Thyroid gland (tissue), 4 donors: ENCODE measurements at places on chromosomes 12 and 14.

- no peak overlapping the region for H3K27ac ChIP-seq
- H3K27me3 ChIP-seq: no peaks in the 10 kb centered on the region
- H3K4me1 ChIP-seq: no peaks in the 10 kb centered on the region
- H3K4me3 ChIP-seq: no peak overlapping the region
- DNase-seq: no peak
These were observed 2.7 kb downstream of the FAIM2 start for GRCh38 chr12:49901026-49901425.

GRCh38 chr12:92503029-92503931 is 199.5 kb upstream of the PLEKHG7 start:
- H3K4me3 ChIP-seq: no peak overlapping the region
- peak; percentile 4 for DNase-seq
- H3K27ac ChIP-seq: peak overlapping the region; percentile 70
- no peaks in the 10 kb centered on the region for H3K36me3 ChIP-seq
- H3K4me1 ChIP-seq: peaks cover 44% of the 10 kb centered on the region
- no peaks in the 10 kb centered on the region for H3K27me3 ChIP-seq

DNA sequence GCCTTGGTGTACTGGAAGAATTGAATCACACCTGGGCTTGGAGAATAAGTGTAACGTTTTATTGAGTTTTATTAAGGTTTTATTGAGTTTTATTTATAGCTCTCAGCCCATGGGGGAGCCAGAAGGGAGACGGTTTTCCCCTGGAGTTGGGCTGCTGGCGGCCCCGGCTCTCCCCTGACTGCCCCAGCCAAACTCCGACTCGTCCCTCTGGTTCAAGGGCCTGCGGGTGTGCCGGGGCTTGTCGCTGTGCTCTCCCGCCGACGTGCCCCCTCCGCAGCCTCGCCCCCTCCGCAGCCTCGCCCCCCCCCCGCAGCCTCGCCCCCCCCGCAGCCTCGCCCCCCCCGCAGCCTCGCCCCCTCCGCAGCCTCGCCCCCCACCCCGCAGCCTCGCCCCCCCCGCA is 326.1 kb upstream of the RTL1 start:
- H3K27me3 ChIP-seq: no peaks in the 10 kb centered on the region
- no peak overlapping the region for H3K27ac ChIP-seq
- no peaks in the 10 kb centered on the region for H3K36me3 ChIP-seq
- H3K4me3 ChIP-seq: no peak overlapping the region
- H3K4me1 ChIP-seq: no peaks in the 10 kb centered on the region
- no peak for DNase-seq

- H3K4me3 ChIP-seq: no peak overlapping the region
- H3K36me3 ChIP-seq: no peaks in the 10 kb centered on the region
- peak; percentile 8 for DNase-seq
- peaks cover 9% of the 10 kb centered on the region for H3K4me1 ChIP-seq
- H3K27ac ChIP-seq: peak overlapping the region; percentile 94
- H3K27me3 ChIP-seq: no peaks in the 10 kb centered on the region
These were observed 30.9 kb upstream of the TUBA1C start for GRCh38 chr12:49233842-49234526.

DNA sequence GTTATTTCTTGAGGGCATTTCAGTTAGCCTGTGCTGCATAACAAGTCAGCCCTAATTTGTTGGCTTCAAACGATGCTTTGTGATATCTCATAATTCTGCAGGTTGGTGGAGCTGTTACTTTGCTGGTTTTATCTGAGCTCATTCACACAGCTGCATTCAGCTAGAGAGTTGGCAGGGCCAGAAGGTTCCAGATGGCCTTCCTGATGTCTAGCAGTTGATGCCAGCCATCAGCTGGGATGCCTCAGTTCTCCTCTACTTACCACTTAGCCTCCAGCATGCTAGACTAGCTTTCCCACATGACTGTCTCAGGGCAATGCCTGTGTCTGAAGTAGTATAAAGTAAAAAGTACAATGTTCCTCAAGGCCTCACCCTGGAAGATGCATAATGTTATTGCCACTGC is 130.6 kb downstream of the SLC35F4 start:
- H3K27me3 ChIP-seq: no peaks in the 10 kb centered on the region
- no peaks in the 10 kb centered on the region for H3K4me1 ChIP-seq
- DNase-seq: no peak
- no peak overlapping the region for H3K4me3 ChIP-seq
- no peaks in the 10 kb centered on the region for H3K36me3 ChIP-seq

DNA sequence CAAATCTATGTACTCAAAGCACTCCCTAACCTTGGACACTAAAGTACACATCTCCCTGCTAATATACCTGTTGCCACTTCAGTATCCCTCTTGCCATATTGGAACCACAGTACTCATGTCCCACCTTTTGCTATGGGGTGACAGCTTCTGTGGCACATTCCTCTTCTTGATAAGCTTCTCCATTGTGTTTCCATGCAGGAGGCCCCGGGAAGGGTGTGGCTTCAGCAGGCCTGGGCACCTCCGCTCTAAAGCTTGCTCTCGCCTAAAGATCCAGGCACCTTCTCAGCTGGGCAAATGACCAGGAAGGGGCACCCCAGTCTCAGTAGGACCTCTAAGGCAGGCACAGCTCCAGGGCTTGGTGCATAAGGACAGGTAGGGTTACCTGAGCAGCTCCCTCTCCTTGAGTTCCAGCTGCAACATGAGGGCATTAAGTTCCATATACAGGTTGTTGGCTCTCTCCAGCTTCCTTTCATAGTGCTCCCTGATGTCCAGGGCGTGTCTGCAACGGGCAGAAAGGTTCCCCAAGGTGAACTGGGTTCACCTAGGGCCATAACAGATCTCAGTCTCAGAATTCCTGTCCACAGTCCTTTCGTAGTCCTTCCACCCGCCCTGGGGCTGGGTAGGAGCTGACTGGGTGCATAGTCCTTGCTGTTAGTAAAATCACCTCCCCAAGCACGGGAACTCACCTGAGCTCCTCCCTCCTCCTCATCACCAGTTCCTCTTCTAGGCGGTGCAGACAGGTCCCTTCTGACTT is 15.9 kb downstream of the MAP3K12 start:
- H3K27ac ChIP-seq: no peak overlapping the region
- H3K4me3 ChIP-seq: no peak overlapping the region
- DNase-seq: no peak
- H3K27me3 ChIP-seq: no peaks in the 10 kb centered on the region

DNA sequence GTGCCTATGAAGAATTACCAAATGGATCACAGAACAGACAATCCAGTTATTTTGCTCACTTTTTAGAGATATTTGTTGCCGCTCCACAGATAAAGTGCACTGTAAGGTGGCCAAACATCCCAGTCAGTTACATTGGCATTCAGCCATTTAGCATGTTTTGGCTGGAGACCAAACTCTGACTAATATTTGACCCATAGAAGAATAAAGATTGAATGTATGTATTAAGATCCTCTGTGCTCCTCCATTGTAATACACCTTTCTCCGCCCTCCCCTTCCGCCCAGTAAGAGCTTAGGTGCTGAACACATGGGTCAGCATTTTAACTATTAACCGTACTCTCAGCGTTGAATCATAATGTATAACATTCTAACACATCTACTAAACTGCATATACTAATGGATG is 163.4 kb downstream of the ANO6 start:
- no peaks in the 10 kb centered on the region for H3K4me1 ChIP-seq
- no peaks in the 10 kb centered on the region for H3K27me3 ChIP-seq
- H3K4me3 ChIP-seq: no peak overlapping the region
- peaks cover 9% of the 10 kb centered on the region for H3K36me3 ChIP-seq

DNA sequence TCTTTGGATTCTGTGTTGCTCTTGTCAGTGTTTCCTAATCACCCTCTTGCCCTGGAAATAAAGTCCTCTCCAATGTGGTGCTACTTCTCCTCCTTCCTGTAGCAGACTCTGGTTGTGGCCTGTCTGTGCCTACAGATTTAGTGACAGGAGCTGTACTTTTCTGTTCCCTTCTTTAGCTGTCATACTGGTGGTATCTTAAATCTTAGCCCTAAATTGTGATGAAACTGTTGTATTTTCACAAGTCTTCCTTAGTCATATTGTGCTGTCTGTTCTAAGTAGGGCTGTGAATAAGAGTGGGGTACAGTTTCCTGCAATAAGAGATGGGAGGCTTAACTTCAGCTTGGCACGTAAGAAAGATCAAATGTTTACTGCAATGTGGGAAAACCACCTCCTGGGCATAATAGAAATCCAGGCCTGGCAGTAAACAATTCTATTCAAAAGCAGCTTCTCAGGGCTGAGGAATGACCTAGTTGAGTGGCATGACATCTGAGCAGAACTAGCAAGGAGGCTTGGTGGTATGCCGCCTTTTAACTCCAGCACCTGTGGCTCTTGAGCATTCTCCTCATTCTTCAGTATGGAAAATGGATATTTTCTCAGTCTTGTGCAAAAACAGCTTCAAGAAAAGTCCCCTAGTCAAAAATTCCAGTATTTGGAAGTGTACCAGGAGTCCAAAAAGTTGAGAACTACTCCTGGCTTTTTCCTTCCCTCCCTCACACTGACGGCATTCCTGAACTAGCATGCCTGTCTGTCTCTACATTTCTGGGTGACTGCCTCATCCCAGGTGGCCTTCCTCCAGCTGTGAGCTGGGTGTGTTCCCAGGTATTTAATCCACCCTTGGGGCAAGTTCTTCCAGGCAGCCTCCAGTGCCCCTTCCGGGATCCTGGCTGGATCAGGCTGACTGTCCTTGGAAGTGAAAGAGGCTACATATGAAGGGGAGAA is 19.5 kb downstream of the ANO6 start:
- DNase-seq: peak; percentile 59
- H3K4me3 ChIP-seq: no peak overlapping the region
- no peaks in the 10 kb centered on the region for H3K27me3 ChIP-seq

GRCh38 chr14:49105956-49106355 is 480.2 kb downstream of the RPS29 start:
- H3K4me3 ChIP-seq: no peak overlapping the region
- no peak for DNase-seq
- no peak overlapping the region for H3K27ac ChIP-seq
- H3K4me1 ChIP-seq: no peaks in the 10 kb centered on the region
- H3K27me3 ChIP-seq: no peaks in the 10 kb centered on the region
- no peaks in the 10 kb centered on the region for H3K36me3 ChIP-seq

- H3K4me3 ChIP-seq: no peak overlapping the region
- peaks cover 40% of the 10 kb centered on the region for H3K4me1 ChIP-seq
- H3K27me3 ChIP-seq: no peaks in the 10 kb centered on the region
- H3K36me3 ChIP-seq: no peaks in the 10 kb centered on the region
These were observed 23.7 kb downstream of the NCOR2 start for GRCh38 chr12:124543590-124544310.

GRCh38 chr12:122799641-122800243 is 25.4 kb downstream of the CCDC62 start:
- no peak overlapping the region for H3K4me3 ChIP-seq
- H3K36me3 ChIP-seq: no peaks in the 10 kb centered on the region
- no peaks in the 10 kb centered on the region for H3K27me3 ChIP-seq
- no peak for DNase-seq
- peaks cover 6% of the 10 kb centered on the region for H3K4me1 ChIP-seq
- no peak overlapping the region for H3K27ac ChIP-seq

DNA sequence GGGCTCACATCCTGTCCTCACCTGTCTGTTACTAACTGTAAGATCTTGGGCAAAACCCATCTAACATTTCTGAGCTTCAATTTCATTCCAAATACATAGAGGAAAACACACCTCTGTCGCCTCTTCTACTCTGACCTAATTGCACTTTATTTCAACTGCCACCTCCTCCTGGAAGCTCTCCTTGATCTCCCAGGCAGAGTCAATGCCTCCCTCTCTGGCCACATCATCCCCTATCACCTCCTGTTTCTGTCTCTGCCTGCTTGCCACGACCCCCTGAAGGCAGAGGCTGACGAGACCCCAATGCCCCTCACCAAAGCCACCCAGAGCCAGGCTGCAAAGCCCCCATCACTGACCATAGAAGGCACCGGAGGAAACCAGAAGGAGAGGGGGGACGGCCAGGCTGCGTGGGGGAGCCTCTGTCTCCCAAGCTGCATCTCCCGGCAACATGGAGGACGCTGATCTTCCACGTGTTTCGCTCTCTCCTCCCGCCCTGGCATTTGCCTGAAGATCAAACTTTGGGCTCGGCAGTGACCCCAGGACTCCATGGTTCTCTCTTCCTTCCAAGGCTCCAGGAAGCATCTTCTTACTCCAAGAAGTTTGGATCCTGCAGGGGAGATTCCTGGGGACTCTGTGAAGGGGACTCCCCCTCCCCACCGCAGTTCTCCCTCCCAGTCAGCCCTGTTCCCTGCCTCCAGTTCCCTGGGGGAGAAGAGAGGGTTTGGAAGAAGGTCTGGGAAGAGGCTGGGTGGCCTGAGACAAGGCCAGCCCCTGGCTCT is 50.1 kb upstream of the BCL11B start:
- no peak overlapping the region for H3K4me3 ChIP-seq
- no peaks in the 10 kb centered on the region for H3K36me3 ChIP-seq
- DNase-seq: no peak

GRCh38 chr12:12592930-12593329 is 18.7 kb upstream of the CREBL2 start:
- no peak for DNase-seq
- H3K27ac ChIP-seq: no peak overlapping the region
- no peaks in the 10 kb centered on the region for H3K36me3 ChIP-seq
- H3K4me1 ChIP-seq: no peaks in the 10 kb centered on the region
- H3K27me3 ChIP-seq: no peaks in the 10 kb centered on the region

DNA sequence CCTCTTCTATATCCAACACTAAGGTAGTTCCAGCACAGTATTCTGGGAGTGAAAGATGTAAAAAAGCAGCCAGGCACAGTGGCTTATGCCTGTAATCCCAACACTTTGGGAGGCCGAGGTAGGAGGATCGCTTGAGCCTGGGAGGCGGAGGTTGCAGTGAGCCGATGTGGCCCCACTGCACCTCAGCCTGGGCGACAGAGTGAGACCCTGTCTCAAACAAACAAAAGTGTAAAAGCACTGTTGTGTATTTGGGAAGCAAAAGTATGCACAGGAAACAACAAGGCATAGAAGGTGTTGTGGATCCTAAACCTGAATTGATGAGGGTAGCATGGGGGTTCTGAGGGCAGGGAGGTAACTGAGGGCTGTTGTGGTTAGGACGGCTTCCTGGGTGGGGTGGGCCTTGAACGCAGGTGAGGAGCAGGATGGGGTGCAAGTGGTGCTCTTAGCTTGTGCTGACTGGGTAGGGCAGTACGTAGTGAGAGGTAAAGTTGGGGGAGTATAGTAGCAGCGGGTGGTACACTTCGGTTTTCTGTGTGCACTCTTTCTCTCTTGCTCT is 64.2 kb downstream of the RASSF3 start:
- H3K27me3 ChIP-seq: no peaks in the 10 kb centered on the region
- H3K4me1 ChIP-seq: peaks cover 5% of the 10 kb centered on the region
- H3K27ac ChIP-seq: no peak overlapping the region
